ENCODE measurements at places on chromosomes 6 and 20. TPM values are rescaled to one million over a fixed set of nuclear protein-coding genes. Genes with fewer than 3 reads are reported as not detected.

- peaks cover 59% of the 10 kb centered on the region for H3K4me1 ChIP-seq
- H3K36me3 ChIP-seq, result peaks cover 37% of the 10 kb centered on the region
- H3K27ac ChIP-seq, result no peak overlapping the region
- H3K27me3 ChIP-seq, result no peaks in the 10 kb centered on the region
- H3K4me3 ChIP-seq, result no peak overlapping the region
- DNase-seq, result no peak
Observed at GRCh38 chr6:42322676-42323075, 105.0 kb upstream of the MRPS10 start.

DNA sequence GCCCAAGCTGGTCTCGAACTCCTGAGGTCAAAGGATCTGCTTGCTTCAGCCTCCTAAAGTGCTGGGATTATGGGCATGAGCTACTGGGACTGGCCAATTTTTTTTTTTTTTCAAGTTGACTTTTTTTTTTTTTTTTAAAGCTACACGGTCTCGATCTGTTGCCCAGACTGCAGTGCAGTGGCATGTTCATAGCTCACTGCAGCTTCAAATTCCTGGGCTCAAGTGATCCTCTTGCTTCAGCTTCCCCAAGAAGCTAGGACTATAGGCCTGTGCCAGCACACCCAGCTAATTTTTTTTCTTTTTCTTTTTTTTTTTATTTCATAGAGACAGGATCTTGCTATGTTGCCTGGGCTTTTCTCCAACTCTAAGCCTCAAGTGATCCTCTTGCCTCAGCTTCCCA is 59.5 kb downstream of the NCOA3 start:
- H3K27ac ChIP-seq, result no peak overlapping the region
- peaks cover 52% of the 10 kb centered on the region for H3K4me1 ChIP-seq
- no peak for DNase-seq
- no peak overlapping the region for H3K4me3 ChIP-seq

DNA sequence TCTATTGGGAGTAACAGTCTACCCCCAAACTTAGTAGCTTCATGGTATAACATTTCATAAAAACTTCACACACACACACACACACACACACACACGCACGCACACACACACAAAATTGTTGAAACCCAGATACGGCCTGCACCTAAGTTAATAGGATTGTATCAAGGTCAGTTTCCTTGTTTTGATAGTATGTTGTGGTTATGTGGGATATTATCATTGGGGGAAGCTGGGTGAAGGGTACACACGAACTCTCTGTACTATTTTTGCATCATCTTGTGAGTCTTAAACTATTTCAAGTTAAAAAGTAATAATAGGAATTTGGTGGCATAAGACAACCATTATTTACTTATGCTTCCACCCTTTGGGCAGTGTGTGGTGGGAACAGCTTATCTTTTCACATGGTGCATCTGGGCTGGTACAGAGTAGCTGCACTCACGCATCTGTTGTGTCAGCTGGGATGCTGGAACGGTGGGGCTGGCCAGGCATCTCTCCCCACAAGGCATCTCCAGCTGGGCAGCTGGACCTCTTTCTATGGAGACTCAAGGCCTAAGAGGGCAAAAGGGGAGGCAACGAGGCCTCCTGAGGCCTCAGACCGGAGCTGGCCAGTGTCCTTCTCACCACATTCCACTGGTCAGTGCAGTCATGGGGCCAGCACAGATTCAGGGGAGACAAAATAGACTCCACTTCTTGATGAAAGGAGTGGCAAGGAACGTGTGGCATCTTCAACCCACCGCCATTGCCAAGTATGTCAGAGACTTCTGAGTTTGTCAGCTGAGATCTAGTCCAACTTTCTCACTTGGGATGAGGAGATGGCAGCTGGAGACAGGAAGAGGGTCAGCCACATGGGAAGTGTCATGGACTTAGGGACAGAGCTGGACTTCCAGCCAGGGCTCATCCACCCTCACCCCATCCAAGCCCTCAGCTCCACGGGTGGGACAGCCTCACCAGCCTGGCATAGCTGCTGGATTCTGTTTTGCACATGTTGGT is 20.5 kb upstream of the IP6K3 start:
- H3K27me3 ChIP-seq, result peaks cover 9% of the 10 kb centered on the region
- no peaks in the 10 kb centered on the region for H3K4me1 ChIP-seq
- H3K4me3 ChIP-seq, result no peak overlapping the region
- no peak overlapping the region for H3K27ac ChIP-seq

DNA sequence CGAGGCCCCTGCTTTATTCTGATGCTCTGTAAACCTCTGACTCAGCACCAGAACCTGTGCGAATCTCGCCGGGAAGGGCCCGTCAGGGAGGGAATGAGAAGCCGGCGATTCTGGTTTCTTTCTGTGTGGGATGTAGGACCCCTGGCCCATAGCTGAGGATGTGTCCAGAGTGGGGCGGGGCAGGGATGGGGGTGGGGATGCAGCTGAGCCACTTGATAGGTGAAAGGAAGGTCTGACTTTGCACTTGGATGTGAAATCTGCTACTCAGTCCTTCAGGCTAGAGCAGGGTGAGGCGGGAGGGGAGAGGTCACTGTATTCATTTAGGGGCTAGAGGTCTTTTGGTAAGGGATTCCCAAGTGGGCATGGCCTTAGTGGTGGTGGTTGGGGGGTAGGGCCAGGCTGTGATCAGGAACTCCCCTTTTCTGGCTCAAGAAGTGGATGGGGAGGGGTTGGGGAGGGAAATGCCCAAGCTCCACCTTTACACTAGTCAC is 2.3 kb downstream of the TOX2 start:
- no peak for DNase-seq
- H3K4me3 ChIP-seq, result peak overlapping the region; percentile 74
- peaks cover 8% of the 10 kb centered on the region for H3K36me3 ChIP-seq
- H3K27me3 ChIP-seq, result peaks cover 37% of the 10 kb centered on the region

DNA sequence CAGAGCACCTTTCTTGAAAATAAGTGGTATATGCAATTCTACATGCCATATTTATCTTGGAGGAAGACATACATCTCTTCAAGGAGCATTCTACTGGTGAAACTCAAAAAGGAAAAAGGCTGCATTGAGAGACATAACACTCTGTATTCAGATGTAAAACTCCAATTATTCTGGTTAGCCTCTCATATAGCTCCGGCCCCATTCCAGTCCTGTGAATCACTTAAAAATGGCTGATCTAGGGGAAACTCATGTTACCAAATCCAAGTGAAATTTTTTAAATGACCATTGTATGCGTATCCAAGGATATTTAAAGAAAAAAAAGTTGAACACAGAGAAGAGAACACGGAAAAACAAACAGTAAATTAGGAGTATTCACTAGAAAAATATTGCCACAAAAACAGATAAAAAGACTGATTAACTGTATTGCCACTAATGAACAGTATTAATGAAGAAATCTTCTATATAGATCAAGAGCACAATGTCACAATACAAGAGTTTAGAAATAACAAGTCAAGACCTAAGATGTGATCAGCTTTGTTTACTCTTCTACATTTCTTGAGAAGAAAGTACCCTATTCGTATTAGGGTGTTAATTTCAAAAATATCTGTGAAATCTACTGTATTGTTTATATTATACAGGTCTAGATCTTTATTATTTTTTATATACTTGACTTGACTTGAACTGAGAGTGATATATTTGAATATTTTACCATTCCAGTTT is 124.5 kb upstream of the GJE1 start:
- H3K27me3 ChIP-seq, result peaks cover 1% of the 10 kb centered on the region
- H3K4me3 ChIP-seq, result no peak overlapping the region
- H3K27ac ChIP-seq, result no peak overlapping the region
- DNase-seq, result no peak
- H3K36me3 ChIP-seq, result no peaks in the 10 kb centered on the region

CBLN4 gene
- total RNA-seq, result not detected

SERAC1 gene
- total RNA-seq, result 8.3 TPM
